ENCODE measurements at places on chromosomes 7 and 10.

GRCh38 chr10:54262726-54263125 is 538.3 kb downstream of the PCDH15 start:
- DNase-seq = no peak

DNA sequence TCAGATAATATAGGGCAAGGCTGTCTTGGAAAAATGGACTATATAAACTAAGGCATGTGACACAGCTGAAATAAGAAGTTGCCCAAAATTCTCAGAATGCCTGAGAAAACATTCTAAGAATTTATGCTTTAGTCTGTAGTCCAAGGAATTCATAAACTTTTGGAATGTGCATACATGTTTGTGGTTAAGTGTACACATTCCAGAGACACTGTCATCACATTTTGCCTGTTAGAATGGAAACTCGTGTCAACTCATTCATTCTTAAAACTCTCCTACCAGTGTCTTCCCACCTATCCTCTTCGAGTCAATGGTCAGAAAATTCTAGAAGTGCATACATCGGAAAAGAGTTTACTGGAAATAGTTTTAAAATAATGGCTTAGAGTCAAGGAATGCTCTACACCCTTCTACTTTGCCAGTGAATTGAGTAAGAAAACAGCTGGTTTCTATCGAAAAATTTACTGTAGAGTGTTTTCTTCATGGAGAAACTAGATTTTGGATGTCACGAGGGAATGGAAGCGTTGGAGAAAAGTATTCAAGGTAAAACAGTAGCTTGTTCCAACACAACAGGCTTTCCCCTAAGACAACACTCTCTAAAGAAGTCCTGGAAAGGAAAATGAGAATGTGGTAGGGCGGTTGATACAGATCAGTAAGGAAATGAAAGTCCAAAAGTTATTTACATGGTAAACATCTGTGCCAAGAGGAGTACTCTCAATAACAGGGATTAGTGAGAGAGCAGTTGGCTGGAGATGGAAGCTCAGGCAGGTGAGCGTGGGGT is 1177.6 kb upstream of the C7orf33 start:
- peak; percentile 50 for DNase-seq

DNA sequence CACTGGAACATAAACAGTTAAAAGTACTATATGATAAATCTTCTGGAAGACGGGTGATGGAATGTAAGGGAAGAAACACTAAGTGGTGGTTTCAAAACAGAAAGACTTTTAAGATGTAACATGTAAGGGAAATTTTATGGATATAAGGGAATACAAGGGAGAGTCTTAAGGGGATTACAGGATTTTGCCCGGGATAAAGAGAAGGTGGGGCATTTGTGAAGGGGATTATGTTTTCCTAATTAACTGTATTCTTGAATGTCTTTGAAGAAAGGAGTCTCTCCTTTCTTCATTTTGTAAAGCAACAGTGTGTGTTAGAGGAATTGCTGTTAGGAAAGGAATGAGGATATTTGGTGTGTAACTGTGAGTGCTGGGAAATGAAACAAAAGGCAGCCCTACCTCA is 745.2 kb downstream of the AUTS2 start:
- no peak for DNase-seq

DNA sequence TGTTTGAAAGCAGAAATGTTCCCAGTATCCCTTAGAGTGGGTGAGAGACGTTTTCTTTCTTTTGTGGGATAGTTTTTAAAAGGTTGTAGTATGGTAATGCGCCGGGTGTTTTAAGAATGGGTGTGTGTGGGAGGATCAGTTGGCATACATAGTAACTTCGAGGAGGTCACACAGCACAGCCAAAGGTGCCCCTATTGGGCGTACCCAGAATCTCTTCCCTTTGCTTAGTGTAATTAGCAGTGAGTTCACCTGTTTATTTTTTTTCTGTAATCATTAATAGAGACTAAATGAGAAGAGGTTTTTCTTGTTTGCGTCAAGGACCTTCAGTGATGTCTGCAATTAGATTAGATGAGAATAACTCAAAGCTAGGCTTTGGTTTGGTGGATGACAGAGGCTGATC is 1.5 kb downstream of the PLEKHA8 start:
- DNase-seq = no peak

DNA sequence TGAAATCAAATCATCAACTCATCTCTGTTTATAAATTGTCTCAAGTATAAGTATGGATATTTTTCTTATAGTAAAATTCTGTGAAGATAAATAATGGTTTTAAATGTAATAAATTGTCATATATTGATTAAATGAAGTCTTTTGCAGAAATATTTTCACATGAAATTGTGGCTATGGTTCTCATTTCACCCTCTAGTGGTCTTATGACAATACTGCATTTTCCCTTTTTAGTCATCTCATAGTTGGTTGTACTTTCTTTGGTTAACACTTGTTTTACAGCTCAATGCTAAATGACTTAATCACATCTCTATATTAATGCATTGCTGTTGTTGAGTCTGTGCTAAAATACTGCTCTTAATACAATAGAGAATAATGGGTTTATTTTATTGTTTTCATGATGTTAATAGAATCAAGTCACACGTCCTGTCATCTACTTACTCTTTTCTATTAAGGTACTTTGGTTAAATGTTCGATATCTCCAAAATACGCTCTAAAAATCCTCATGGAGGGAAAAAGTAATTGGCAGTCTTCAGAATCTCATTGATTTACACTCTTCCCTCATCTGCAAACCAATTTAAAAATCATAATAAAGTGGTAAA is 38.0 kb upstream of the CACNA2D1 start:
- DNase-seq = no peak

DNA sequence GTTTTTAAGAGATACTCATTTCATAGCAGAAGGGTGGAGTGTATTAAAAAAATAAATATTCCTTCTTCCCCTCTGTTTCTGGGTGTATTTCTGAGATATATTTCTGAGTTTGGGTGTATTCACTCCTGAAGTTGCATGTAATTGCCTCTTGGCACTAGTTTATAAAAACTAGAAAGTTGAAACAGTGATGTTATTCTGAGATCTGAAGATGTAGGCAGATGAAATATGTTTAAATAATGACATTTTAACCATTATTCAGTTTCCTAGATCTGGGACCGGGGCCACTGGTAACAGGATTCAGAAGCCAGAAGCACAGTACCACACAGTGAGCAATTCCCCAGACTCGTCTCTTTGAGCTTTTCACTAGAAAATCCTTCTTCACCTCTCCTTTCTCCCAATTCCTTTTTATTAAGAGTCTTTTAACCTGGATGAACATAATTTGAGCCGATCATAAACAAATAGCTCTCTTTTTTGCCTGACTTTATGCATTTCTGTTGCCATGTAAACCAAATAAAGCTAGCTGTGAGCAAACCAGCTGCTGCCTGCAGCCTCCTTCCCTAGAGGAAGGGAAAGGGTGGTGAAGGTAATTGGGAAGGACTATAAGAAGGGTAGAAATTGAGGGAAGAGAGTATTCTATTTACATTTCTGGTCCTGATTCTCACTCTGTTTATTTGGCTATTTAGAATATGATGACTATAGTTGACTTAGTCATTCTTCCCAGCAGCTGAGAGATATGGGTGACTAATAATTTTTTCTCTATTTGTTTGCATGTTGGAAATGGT is 101.8 kb upstream of the STRIP2 start:
- no peak for DNase-seq

DNA sequence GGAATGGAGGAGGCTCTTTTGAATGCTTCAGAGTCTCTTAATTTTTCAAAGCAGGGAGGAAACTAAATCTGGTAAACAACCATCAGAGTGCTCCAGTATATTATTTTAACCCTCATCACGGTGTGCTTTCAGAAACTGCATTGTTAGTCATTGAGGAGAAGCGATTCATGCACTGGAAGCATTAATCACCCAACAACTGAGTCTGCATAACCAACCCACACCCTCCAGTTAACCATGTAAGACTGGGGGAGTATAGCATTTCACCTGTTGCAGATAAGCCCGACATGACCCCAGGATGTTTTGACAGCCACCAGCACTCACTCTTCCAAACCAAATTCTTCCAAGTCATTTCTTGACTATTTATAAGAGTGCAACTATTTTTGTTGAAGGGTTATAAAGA is 257.6 kb downstream of the GATA3 start:
- no peak for DNase-seq
